ENCODE measurements at places on chromosomes 3 and 15.

DNA sequence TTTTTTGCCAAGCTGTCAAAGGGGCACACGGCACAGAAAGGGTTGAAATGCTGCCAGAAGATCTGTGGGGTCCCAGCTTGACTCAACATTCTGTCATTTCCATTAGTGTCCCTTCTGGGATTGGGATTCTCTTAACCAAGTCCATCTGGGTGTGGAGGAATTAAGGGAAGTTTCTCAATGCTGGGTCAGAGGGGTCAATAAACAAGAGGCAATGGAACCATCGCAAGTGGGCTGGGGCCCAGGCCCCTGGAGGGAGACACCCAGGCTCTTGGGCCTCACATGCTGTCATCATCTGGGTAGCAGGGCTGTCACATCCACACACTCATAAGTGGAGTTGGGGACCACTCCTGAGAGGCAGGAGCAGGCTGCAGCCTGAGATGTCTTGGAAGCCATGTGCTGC is 8.1 kb upstream of the APOD start:
- DNase-seq: no peak

DNA sequence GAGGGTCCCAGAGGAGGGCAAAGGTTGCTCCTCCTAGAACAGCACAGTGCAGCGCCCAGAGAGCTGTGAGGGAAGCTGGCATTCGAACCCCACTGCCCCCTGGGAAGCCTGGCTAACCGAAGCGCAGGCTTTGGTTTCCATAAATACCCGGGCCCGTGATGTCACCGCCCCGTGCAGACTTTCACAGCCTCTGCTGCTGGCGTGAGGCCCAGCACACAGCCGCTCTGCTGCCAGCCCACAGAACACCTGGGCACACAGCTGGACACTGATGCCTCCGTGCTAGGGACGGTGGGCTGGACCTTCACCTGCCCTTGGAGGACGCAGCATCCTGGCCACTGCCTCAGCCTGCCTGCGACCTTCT is 1.0 kb downstream of the IQSEC1 start:
- no peak for DNase-seq

DNA sequence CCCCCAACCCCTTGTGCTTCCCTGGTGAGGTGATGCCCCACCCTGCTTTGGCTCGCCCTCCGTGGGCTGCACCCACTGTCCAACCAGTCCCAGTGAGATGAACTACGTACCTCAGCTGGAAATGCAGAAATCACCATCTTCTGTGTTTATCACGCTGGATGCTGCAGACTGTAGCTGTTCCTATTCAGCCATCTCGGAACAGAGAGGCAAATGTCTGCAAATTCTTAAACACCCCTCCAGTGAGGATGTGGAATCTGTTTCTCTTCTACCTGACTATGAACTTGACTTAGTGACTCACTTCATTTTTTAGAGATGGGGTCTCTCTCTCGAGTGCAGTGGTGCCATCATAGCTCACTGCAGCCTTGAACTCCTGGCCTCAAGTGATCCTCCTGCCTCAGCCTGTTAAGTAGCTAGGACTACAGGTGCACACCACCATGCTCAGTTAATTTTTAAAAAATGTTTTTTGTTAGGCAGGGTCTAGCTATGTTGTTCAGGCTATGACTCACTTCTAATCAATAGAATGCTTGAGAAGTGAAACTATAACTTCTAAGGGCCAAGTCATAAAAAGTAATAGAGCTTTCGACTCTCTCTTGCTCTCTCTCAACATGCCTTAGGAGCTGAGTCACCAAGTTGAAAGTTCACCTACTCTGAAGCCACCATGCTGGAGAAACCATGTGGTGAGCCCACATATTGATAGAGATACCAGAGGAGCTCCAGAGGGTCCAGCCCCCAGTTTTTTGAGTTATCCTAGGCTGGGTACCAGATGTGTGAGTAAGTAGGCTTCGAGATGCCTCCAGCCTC is 11.5 kb upstream of the PARP14 start:
- DNase-seq: no peak

GRCh38 chr15:81914734-81915256 is 131.0 kb downstream of the MEX3B start:
- no peak for DNase-seq

- no peak for DNase-seq
Measured at GRCh38 chr3:139521144-139521543, 18.4 kb downstream of the RBP1 start.

DNA sequence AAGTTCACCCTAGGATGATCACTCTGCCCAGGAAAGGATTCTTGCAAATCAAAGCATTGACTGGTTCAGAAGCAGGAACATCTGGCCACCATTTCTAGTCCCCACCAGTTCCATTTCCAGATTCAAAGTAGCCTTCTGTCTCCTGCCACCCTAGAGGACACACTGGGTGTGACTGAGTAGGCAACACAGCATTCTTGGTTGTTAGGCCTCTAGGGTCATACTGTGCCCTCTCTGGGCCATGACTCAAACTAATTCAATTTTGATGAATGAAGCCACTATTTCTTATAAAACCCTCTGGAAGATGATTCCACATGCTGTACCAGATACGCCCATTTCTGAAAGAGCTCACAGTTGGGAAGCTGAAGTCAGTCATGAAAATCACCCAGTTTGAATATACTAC is 69.7 kb downstream of the WDR76 start:
- DNase-seq: no peak

GRCh38 chr3:98914210-98915080 is 12.9 kb upstream of the DCBLD2 start:
- DNase-seq: no peak

DNA sequence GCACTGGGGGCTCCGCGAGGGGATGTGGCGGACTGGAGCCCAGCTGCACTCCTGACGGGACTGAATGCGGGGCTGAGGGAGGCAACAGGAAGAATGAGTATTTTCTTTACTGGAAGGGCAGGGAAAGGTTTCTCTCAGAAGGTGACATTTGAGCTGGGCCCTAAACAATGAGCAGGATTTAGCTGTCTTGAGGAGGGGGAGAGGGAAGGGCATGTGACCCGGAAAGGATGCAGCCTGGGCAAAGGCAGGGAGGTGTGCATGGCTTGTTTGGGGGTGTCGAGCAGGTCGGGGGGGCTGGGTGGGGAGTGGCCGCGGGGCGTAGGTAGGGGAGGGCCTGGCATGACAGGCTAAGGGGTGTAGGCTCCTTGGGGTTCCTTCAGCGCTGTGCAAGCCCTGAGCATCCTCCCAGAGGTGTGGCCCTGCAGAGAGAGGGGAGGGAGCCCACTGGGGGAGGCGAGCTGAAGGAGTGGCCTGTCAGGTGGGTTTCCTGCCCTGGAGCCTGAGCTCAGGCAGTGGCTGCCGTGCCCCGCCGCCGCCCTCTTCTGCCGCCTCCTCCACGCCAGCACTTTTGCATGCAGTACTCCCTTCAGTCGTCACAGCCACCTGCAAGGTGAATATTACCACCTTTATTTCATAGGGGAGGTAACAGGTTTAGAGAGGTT is 17.2 kb upstream of the ANKDD1A start:
- peak; percentile 83 for DNase-seq

DNA sequence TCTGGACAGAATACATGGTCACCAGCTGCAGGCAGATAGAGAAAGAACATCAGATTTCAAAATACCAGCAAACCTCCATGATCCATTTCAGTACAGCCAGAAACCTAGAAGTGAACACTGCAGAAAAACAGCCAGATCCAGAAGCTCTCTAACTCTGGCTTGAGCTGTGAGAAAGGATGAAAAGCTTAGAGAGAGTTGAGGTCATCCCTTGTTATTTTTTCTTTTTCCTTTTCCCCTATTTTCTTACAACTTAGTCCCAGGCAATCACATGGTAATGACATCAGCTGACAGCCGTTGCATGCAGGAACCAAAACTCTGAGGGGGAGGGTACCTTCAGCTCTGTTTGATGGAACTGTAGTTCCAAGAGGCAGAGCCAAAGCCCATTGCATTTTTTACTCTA is 113.2 kb downstream of the TCF12 start:
- no peak for DNase-seq

- no peak for DNase-seq
Measured at GRCh38 chr3:31157893-31158620, 263.6 kb upstream of the GADL1 start.

GRCh38 chr3:10783360-10784351 is 32.4 kb upstream of the SLC6A11 start:
- no peak for DNase-seq

DNA sequence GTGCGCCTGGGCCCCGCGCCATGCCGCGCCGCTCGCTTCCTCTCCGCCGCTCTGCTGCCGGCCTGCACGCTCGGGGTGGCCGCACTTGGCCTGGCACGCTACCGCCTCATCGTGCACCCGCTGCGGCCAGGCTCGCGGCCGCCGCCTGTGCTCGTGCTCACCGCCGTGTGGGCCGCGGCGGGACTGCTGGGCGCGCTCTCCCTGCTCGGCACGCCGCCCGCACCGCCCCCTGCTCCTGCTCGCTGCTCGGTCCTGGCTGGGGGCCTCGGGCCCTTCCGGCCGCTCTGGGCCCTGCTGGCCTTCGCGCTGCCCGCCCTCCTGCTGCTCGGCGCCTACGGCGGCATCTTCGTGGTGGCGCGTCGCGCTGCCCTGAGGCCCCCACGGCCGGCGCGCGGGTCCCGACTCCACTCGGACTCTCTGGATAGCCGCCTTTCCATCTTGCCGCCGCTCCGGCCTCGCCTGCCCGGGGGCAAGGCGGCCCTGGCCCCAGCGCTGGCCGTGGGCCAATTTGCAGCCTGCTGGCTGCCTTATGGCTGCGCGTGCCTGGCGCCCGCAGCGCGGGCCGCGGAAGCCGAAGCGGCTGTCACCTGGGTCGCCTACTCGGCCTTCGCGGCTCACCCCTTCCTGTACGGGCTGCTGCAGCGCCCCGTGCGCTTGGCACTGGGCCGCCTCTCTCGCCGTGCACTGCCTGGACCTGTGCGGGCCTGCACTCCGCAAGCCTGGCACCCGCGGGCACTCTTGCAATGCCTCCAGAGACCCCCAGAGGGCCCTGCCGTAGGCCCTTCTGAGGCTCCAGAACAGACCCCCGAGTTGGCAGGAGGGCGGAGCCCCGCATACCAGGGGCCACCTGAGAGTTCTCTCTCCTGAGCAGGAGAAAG is 951 bp downstream of the GPR62 start:
- DNase-seq: peak; percentile 32

GRCh38 chr3:72067721-72068120 is 282.8 kb upstream of the PROK2 start:
- DNase-seq: no peak

- DNase-seq: peak; percentile 16
Measured at GRCh38 chr15:58472821-58473581, 41.2 kb downstream of the LIPC start.

DNA sequence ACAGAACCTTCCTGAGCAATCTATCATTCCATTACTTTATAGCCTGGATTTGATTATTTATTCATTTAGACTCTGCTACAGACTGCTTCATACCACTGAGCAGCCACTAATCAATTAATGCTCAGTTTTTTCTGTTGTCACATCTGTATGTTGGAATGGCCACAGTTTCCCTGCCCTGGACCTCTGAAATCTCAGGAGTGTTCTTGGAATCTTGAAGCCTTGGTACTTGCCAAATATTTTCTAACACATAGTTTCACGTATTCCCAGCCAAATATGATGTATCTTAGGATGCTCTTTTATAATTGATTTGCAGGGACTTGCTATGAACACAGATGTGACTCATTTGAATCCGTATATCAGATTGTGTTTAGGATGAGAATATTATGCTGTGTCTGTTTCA is 225.8 kb downstream of the TAFA4 start:
- DNase-seq: no peak

- no peak for DNase-seq
Measured at GRCh38 chr3:124609402-124609801, 120.8 kb upstream of the UMPS start.

DNA sequence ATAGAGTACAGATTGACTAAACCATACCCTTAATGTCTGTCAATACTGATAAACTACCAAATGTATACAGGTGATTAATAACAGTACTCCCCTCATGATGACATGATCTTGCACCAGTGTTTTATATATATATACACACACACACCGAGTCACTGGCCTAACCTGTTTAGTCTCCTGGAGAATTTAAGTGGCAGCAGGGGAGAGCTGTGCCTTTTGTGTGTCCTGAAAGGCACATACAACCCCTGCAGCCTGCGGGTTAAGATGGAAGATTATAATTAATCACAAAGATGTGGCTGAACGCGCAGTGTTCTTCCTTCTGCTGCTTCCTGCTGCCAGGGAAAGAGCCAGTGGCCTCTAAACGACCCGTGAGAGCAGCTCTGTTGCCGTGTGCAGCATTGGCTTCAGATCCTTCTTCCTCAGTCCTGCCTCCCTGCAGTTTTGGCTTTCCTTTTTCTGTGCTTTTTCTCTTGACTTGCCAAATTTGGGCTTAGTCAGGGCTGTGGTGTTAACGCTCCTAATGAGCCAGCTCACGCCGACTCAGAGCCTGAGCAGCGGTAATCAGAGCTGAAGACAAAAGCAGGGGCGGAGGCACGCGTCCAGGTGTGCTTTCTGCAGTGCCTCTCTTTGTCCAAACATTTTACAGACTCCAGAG is 42.5 kb upstream of the UBE3A start:
- no peak for DNase-seq

- DNase-seq: no peak
Measured at GRCh38 chr15:38134252-38134651, 118.4 kb upstream of the SPRED1 start.

DNA sequence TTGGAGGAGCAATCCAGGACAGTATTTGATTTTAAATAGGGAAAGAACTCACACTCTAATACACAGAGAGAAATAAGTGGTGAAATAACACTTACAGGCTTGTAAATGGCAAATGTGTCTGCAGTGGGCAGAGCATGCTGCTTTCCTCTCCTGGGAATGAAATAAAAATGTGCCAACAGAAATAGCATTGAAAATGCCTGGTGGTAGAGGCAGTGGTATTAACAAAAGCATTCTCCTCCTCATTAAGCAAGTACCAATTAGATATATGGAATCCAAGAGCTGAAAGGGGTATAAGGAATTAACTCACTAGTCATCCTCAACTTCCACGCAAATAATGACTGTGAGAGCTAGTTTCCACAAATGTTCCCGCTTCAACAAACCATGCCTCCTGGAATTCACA is 364.1 kb upstream of the KCNMB2 start:
- no peak for DNase-seq

DNA sequence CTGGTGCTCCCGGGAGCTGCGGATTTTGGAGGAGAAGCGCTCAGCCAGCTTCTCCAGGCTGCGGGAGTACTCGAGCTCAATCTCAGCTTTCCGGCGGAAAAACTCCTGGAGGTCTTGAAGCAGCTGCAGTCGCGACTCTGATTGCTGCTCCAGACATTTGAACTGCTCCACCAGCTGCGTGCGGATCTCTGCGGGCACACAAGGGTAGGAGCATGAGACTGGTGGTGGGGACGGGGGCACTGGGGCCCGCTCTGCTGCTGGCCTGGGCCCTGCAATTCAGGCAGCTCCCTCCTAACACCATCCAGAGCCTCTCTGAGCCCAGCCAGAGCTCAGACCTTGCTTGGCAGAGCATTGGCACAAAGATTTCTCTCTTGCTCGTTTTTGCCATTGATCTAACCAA is 124.7 kb downstream of the SRGAP3 start:
- DNase-seq: no peak

GRCh38 chr15:31078471-31078870 is 23.1 kb downstream of the TRPM1 start:
- DNase-seq: no peak

DNA sequence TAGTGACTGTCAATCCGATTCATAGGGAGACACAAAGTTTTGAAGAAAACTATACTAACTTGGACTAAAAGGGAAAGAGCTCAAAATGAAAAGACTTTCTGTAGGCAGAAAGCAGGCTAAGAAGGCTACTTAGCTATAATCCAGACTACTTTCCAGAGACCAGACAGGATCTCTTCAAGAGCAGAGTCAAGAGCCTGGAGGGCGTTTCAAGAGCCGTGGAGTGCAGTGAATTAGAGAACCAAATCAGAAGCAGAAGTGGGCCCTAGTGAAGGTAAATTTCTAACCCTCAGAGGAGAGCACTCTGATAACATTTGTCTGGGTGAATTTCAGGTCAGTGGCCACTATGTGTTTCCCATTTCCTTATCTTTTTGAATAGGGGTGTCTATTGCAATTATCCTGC is 76.4 kb downstream of the CGGBP1 start:
- no peak for DNase-seq

Measured in activated CD4-positive, alpha-beta T cell treated with anti-CD3 and anti-CD28 coated beads, Interleukin-2, amount 50 U/mL, for 1 hour (primary cell).